GM13977 (cell line): ENCODE measurements at places on chromosomes 1 and 21.
A peak's percentile ranks its signal among the peaks of the same experiment; 100 is the strongest.

- DNase-seq, result no peak
These were observed 78.0 kb downstream of the LAMC2 start for GRCh38 chr1:183263886-183264602.

DNA sequence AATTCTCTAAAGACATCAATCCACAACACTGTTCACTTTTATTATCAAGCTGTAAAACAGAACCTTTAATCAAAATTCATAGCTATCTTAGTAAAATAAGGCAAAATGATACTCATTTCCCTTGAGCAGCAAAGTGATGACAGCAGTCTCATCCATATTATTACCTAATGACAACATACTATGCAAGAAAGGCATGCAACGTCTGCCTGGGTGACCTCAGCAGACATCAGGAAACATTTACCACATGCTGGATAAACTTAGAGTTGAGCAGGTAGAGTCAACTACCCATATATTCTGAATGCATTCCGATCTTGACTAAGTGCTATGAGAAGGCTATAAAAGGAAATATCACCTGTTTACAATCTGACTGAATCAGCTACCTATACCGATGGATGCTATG is 145.1 kb downstream of the SIPA1L2 start:
- no peak for DNase-seq

GRCh38 chr1:12556368-12556930 is 61.6 kb downstream of the DHRS3 start:
- no peak for DNase-seq

GRCh38 chr1:155305881-155306391 is 2.7 kb upstream of the FDPS start:
- no peak for DNase-seq

DNA sequence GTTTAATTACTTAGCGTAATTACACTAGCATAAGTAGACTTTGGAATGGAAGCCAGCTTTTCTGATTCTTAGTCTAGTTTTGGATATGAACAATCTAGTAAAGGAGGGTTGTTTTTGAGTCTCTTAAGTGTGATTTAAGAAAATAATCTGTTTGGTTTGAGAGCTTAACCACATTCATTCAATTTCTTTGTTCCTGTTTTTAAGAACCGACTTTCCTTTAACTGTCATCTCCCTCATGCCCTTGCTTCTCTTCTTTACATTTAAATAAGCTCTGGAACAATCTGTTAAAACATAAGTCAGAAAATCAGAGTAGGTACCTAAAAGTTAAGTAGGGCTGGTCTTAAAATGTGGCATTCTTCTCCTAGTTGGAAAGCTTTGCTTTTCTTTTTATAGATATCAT is 27.7 kb downstream of the CDC42 start:
- no peak for DNase-seq

GRCh38 chr1:158686111-158687009 is at the start of gene SPTA1:
TSS of gene SPTA1 (minus strand) at chr1:158686715. CDS start at chr1:158686517, 198 bp downstream.
- no peak for DNase-seq

DNA sequence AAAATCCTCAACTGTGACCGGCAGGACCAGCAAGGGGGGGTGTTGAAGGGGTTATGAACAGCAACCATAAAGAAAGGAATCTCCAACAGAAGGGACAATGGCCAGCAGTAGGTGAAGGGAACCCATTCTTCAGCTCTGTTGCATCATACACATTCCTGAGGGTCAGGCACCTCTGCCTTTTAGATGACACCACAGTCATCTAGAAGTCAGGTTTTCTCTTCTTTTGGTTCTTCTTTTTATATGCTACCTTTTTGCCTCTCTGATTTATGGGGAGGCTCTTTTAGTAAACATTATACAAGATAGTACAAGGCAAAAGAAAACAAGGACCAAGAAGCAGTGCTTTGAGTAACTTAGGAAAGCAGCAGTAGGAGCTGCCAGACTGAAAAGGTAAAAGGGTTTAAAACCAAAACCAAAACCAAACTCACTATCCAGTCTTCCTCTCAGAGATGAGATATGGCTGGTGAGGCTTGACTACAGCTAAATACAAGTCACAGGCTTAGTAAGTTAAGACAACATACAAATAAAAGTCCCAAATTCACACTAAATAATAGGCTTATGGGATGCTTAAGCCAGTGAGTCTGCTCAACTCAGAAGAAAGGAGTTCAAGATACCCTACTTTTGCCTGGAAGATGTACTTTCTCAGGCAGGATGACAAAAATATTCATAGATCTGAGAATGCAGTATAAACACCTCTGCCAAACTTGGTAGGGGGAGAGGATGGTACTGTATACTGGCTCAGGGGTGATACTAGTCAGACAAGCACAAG is 4.1 kb downstream of the TEX38 start:
- peak; percentile 38 for DNase-seq

DNA sequence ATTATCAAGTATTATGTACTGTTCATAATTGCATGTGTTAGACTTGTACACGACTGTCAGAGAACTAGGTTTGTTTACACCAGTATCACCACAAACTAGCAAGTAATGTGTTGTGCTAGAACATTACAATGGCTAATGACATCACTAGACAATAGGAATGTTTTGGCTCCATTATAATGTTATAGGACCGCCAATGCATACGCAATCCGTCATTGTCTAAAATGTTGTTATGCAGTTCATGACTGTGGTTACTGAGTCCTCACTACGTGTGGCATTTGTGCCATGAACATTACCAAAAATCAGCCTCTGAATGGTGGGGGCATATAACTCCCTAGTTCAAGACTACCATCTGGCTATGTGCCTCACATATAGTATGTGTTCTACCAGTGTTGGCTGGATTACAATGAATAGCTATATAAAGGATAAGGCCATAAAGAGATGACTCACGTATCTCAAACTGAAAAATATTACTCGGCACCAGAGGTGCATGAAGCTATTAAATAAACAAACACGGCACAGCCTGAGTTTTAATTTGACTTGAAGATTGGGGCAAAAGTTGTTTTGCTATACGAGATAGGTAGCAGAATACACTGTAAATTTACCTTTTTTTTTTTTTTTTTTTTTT is 89.1 kb upstream of the COL24A1 start:
- no peak for DNase-seq

GRCh38 chr1:118989006-118989815 is 1.1 kb upstream of the TBX15 start:
- DNase-seq, result no peak

- no peak for DNase-seq
These were observed 8.9 kb downstream of the LIN28A start for GRCh38 chr1:26419494-26419893.

DNA sequence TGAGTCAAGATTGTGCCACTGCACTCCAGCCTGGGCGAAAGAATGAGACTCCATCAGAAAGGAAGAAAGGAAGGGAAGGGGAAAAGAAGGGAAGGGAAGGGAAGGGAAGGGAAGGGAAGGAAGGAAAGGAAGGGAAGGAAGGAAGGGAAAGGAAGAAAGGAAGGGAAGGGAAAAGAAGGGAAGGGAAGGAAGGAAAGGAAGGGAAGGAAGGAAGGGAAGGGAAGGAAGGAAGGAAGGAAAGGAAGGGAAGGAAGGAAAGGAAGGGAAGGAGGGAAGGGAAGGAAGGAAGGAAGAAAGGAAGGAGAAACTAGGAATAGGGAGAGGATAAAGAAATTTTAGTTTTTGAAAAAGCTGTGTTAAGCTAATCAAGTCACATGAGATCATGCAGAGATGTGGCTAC is 33.4 kb upstream of the NID1 start:
- no peak for DNase-seq

DNA sequence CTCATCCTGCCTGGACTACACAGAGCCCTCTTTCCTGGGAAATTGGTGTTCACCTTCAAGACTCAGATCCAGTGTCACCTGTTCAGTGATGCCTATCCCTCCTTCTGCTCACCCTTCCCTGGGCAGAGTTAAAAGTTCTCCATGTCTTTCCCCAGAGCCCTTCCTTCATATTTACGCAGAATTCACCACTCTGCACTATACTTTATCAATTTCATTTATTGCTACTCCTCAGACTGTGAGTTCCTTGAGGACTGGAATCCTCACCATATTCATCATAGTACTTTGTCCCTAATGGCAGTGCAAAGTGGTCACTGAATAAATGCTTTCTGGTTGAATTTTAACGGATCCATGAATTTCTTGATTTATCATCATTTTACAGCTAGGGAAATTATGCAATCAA is 300.0 kb downstream of the CHRM3 start:
- DNase-seq, result no peak

- no peak for DNase-seq
These were observed 86.8 kb upstream of the ARHGAP29 start for GRCh38 chr1:94324178-94324544.

DNA sequence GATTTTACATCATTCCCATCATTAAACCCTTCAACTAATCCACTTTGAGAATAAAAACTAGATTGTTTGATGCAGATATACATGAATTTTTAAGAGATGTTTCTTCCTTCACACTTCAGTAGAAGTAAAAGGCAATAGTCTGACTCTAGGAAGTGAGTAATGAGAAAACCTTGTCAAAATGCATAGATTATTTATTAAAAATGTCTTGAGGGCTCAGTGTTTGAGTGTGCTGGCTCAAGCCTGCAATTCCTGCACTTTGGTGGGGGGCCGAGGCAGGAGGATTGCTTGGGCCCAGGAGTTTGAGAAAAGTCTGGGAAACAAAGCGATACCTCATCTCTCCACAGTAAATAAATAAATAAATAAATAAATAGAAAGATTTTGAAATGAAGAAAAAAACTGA is 177.1 kb downstream of the NEGR1 start:
- no peak for DNase-seq

- peak; percentile 18 for DNase-seq
These were observed 45.3 kb upstream of the RGS1 start for GRCh38 chr1:192530254-192530653.

- DNase-seq, result no peak
These were observed 19.1 kb downstream of the RCSD1 start for GRCh38 chr1:167648978-167649744.
